ENCODE measurements at places on chromosomes 2 and 18.

DNA sequence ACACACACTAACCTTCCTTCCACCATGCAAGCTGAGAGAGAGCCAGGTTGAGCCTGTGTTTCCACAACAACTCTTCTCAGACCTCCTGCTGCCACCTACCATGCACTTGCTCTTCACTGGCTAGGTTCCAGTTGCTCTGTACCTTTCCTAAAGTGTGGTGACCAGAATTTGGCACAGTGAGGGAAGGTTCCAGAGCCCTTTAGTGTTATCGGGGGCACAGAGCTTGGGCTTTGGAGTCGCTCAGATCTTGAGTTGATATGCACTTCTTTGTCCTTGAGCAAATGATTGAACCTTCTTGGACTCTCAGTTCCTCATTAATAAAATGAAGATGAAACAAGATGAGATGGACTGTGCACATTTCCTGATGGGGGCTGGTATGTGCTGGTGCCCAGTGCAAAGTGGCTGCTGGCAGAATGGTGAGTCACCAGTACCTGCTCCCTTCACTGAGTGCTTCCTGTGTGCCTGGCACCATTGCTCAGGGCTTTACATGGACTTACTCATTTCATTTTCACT is 47.1 kb downstream of the NEDD4L start:
- no peak for DNase-seq

GRCh38 chr2:43425659-43426058 is 170.2 kb downstream of the THADA start:
- DNase-seq, result no peak

DNA sequence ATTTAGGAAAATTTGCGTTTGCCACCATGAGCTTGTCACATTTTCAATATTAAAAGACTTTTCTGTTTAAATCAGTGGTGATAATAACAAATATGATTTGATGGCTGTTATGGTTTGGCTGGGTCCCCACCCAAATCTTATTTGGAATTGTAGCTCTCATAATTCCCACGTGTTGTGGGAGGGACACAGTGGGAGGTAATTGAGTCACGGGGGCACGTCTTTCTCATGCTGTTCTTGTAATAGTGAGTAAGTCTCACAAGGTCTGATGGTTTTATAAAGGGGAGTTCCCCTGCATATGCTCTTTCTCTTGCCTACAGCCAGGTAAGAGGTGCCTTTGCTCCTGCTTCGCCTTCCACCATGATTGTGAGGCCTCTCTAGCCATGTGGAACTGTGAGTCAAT is 83.4 kb upstream of the RGPD4 start:
- no peak for DNase-seq

DNA sequence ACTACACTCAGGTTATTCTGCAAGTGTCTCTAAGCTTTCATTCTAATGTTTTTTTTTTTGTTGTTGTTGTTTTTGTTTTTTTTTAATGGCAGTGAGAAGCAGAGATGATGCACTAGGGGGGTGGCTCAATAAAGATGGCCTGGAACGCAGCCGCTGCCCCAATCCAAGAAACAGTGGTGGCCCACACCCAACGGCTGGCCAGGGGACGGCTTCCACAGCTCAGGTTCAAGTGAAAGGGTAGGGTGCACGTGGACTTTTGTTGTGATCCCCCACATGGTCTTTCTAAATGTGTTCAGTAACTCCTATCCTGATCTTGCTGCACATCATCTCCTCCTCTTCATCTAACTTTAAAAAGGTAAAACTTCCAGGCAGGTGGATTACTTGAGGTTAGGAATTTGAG is 190.1 kb downstream of the NDUFA10 start:
- DNase-seq, result no peak

- DNase-seq, result no peak
Observed at GRCh38 chr2:141341444-141341843, 789.4 kb downstream of the LRP1B start.

DNA sequence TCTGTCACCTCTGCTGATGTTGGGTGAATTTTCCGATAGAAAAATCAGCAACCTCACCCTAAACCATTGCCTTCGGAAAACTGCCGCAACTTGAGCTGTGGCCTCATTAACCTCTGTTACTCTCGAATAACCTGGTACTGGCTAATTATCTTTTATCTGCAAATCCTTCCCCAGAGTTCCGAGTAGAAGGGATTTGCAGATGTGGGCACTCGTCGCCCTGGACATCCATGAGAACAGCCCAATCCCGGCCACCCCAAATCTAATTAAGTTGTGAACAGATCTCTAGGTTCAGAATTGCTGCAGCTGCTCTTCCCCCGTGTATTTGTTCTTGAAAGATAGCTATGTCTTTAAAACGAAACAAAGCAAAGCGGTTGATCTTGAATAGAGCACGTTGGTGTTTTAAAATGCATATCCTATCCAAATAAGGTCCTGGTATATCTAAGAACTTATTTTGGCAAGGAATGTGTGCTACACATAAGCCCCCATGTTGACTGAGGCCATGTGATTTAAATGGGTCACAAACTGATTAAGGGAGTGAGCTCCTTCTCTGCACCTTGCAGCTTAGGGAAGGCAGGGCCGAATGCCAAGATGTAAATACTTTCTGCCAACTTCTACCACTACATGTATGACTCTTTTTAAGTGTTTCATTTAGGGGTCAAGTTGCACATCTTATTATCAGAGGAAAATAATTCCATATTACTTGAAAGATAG is 88.2 kb downstream of the MTCL1 start:
- DNase-seq, result no peak

DNA sequence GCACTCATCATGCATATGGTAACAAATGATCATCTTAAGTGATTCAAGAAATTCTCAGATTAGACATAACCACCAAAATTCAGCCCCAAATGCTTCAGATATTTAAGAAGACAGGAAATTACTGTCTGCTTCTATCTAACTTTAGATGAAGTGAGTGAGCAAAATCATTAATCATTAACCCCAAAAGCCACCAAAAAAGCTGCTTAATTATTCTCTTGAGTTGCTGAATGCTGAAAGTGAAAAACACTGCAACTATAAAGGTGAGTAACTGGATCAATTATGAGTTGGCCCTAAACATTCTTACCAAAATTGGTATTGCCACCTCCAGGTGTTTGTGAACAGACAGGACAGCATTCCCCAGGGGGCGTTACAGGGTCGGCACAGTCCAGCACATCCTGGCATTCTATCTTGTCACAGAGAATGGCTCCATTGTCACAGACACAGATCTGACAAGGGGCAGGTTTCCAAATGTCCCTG is 69.6 kb downstream of the COL5A2 start:
- DNase-seq, result no peak

DNA sequence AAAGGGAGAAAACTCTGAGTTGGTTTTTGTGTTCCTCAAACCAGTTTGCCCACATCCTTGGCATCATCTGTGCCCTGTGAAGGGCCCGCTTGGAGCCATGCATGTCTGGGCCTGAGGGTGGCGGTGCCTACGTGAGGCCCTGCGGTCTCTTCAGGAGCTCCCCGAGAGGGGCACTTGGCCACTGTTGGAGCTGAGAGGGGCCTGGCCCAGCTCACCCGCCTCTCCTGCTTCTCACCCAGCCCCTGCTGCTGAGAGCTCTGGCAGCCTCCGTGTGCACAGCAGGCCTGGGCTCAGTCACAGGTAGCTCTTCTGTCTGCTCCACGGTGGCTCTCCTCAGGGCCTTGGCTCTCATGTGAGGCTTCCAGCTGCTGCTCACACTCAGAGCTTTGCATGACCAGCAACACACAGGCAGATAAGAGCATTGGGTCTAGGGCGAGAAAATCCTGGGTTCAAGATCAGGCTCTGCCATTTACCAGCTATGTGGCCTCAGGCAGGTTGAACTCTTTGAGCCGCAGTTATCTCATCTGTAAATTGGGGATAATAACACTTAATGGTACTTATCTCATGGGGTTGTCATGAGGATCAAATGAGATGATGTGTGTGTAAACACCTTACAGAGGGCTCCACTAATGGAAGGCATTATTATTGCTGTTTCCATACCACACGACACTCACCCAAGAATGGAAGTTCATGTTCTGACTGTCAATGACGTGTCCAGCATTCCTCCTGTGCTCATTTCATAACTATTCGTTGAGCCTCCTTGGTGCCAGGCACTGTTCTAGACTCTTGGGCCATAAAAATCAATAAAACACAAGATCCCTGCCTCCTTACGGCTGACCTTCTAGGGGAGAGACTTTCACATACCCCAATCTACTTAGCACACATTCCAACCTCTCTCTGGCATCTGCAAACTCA is 41.6 kb upstream of the PLB1 start:
- DNase-seq, result no peak

DNA sequence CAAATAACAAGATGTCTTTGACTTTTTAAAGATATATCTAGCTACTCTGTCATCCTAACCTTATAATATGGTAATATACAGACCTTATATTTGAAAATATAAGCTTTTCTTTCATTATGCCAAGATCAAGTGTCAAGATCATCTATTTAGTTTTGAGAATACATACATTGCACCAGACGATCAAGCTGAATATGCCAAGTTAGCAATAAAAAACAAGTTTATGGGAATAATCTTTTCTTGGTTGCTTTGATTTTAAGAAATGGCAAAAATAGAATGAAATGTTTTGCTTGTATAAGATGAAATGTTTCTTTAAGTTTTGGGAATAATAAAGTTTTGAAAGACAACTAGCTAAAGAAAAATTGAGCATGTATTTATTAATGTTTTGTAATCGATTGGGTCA is 163.8 kb downstream of the DPP4 start:
- DNase-seq, result no peak

DNA sequence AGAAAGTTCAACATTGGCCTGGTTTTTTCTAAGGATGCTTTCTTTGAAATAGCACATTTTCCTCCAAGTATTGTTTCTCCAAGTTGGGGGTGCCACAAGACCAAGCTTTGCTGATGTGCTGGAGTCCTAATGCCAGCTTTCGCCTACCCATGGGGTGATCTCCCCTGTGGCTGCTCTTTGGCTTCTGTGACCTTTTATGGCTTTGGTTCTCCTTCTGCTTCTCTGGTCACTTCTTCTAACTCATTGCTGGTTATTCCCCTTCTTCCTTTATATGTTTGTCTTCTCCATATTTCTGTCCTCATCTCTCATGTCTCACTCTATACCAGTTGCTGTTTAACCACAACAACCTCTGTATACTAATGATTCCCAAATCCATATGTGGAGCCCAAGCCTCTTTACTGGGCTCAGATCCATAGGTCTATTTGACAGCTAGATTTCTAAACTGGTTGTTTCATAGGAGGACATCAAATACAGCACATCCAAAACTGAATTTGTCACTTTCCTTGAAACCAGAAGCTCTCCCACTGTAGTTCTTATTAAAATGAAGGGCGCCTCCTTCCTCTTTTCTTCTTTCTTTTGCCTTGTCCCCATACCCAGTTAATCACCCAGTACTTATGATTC is 23.1 kb downstream of the APOB start:
- DNase-seq, result no peak

DNA sequence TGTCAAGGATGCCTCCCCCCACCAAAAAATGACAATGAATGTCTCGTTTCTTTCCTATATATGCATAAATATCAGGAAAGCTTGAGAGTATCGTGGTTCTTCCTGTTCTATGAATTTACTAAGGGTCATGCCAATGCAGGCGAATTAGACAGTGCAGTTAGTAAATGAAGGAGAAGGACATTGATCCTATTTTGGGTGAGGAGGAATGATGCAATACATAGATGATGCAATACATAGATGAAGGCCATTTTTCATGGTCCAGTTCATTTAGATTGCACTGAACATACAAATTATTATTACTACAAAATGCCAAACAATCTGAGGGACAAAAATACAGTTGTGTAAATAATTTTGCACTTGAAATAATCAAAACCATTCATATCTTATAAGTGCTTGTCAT is 1265.0 kb downstream of the LRP1B start:
- no peak for DNase-seq

DNA sequence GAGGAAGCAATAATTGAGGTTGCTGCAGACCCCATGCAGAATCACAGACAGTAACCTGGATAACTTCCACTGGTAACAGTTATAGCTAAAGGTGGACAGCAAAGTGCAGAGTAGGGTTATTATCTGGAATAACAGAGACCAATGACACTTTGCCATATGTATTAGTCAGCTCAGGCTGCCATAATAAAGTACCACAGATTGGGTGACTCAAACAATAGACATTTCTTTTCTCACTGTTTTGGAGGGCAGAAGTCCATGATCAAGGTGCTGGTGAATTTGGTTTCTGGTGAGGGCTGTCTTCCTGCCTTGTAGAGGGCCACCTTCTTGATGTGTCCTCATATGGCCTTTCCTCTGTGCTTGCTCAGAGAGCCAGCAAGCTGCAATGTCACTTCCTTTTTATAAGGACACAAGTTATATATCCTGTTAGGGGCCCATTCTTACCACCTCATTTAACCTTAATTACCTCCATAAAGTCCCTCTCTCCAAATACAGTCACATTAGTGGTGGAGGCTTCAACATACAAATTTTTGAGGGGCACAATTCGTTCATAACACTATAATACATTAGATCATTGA is 191.0 kb upstream of the LRP1B start:
- no peak for DNase-seq

GRCh38 chr2:218961229-218961628 is 1.8 kb downstream of the CDK5R2 start:
- no peak for DNase-seq

- DNase-seq, result no peak
Observed at GRCh38 chr18:12121175-12122042, 27.8 kb downstream of the ANKRD62 start.

DNA sequence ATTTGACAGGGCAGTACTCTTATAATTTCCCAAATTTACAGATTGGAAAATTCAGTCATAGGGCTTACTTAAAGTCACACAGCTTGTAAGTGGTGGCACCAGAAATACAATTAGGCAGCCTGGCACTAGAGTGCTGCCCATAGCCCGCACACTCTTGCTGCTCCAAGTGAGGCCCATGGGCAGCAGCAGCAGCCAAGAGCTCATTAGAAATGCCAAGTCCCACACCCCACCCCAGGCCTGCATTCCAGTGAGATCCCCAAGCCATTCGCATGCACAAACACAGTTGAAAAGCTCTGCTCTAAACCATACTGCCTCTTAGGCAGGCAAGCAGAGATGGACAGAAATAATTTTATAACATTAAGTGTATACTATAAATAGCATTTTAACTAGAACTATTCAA is 379.3 kb upstream of the PKDCC start:
- no peak for DNase-seq

- DNase-seq, result no peak
Observed at GRCh38 chr18:51716277-51716676, 518.8 kb upstream of the MEX3C start.

DNA sequence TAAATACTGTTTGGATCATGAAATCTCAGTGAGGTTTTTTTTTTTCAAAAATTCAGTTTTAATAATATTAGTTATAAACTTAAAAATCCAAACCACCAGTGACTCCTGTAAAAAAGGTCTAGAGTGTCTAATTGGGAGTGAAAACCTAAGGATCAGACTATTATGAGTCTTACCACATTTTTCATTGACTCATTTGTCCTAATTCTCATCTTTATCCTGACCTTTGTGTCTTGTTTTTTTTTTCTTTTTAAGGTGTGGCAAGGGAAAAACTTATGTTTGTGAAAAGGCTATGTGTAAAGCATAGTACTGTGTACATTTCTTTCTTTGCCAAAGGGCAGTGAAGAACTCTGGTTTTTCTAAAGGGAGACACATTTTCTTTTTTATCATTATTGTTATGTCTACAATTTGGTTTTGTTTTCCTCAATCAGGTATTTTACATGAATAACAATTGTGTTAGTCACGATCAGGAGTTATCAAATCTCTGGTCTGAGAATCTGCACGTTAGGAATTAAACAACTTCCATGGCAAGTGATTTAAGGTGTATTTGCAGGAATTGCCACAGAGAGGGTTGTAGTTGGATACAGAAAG is 52.6 kb downstream of the RHBDD1 start:
- no peak for DNase-seq

GRCh38 chr18:59660786-59661743 is 36.2 kb downstream of the CCBE1 start:
- no peak for DNase-seq

Measured in stimulated activated CD4-positive, alpha-beta T cell treated with anti-CD3 and anti-CD28 coated beads, Interleukin-2, amount 100 ng/mL, for 48 hours (primary cell).